ENCODE measurements at places on chromosomes 13 and 19.
A peak's percentile ranks its signal among the peaks of the same experiment; 100 is the strongest.

DNA sequence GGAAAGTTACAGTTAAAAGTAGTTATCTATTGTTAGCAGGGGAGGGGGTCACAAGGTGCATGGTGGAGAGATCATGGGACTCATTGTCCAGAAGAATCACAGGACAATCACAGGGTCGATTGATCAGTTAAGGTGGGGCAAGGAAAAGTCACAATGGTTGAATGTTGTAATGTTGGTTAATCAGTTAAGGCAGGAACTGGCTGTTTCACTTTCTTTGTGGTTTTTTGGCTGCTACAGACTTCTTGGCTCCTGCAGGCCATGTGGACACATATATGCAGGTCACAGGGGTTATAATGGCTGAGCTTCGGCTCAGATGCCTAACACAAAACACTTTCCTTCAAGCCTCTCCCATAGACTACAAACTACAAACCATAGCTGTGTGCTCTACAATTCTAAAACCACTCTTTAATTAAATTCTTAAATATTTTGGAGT, 6.9 kb upstream of the ZNF431 start:
- DNase-seq = no peak

DNA sequence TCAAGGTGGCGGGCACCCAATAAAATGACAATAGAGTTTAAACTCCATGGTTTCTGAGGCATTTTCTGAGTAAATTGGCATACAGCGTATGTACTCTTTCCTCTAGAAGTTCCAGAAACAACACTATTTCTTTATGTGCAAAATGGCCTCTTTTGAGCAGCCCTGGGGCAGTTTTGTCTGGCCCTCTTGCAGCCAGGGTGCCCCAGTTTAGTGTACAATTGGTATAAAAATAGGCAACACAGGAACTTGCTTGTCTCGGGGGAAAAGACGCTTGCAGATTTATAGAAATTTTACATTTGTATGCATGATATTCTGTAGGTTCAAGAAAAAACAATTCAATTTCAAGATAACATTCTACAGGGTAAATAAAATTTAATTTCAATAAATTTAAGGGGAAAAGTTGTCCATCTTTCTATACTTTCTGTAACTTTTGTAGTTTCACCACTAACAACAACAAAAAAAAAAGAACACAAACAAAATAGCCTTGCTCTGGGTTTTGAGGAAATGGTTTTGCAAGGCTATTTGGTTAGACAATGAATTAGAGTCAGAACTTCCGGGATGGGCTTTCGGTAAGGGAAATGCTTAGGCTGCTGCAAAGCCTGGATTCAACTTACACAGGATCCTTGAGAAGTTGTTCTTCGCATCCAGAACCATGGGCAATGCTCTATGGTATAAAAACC, 45.3 kb downstream of the LRCH1 start:
- DNase-seq = no peak

DNA sequence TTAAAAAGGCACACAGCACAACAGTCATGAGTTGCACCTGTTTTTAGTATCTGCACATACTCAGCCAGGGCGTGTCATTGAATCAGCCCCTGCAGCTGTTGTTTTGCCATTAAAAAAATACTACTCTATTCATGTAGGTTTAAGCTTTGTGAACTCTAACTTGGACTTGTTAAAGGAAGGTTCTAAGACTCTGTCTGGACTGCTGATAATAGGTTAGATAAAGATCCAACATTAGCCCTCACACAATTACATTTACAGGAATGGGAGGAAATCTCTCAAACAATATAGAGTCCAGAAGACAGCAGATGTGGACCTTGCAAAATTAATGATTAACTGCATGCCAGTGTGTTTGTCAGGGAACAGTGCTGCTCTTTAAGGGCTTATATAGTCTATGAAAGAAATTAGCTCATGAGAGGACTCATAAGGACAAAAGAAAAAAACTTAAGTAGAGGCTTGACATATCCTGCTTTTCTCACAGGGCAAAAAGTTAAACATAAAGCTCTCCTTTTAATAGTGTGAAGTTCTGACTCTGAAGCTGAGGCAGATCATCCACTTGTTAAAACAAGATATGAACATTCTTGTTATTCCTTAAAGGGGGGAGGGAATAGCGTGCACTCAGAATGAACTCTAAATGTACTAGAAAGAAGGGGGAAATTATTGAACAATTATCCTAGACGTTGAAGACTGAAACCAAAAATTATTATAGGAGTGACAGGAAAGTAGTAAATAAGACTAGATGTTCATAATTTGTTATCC, 243.6 kb downstream of the NDFIP2 start:
- DNase-seq = peak; percentile 67

DNA sequence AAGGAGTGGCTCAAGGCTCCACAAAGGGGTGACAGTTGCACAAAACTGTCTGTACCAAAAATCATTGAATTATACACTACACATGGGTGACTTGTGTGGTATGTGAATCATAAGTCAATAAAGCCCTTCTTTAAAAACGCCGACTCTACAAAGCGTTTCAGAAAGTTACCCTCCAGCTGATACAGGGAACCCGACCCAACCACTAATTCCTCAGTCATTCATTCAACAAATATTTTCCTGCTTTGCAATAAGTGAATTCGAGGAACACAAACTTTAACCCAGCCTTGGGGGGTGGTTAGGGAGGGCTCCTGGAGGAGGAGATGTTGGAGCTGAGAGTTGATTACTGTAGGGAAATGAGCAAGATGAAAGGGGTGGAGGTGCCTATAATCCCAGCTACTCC, 32.0 kb downstream of the LTBP4 start:
- DNase-seq = no peak

DNA sequence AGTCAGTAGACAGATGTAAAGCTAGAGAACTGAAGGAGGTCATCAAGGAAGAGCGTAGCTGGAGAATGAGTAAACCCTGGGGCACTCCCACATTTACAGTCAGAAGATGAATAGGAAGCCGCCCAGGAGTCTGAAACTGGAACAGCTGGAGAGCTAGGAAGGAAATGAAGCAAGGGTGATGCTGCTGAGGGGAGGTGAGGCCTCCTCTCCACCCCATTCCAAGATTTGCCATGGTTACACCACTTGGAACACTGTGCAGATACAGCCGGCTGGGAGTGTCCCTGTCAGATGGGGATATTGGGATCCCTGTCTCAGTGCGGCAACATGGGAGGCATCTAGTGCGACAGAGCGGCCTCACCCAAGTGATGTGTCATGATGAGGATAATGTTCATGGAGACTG, 51.8 kb upstream of the GPI start:
- DNase-seq = no peak

All from HAP-1 (cell line).